Activated CD4-positive, CD25-positive, alpha-beta regulatory T cell treated with anti-CD3 and anti-CD28 coated beads, Interleukin-2, amount 50 U/mL, for 16 hours (primary cell): ENCODE measurements at places on chromosomes 5 and 9.

GRCh38 chr5:81189875-81190498 lies 43.1 kb upstream of the CKMT2 start:
- DNase-seq, result no peak

DNA sequence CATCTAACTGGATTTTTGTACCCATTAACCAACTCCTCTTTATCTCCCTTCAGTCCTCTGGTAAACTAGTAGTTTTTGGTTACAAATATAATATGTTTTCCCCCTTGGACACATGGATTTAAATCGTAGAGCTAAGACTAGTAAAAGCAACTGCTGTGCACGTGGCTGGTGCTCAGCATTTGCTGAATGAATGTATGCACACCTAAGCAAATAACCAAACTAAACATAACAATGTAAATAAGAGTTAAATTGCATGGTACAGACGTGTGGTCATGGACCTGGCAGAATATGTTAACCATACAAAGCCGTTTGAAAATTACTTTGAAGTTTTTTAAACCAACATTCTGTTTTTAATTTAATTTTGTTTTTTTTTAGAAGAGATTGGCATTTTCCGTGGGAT lies 65.2 kb upstream of the FYB1 start:
- no peak for DNase-seq

GRCh38 chr9:88387036-88387551 lies 1.1 kb upstream of the SPIN1 start:
- no peak for DNase-seq

GRCh38 chr5:39187831-39188731 lies 31.3 kb downstream of the FYB1 start:
- no peak for DNase-seq

DNA sequence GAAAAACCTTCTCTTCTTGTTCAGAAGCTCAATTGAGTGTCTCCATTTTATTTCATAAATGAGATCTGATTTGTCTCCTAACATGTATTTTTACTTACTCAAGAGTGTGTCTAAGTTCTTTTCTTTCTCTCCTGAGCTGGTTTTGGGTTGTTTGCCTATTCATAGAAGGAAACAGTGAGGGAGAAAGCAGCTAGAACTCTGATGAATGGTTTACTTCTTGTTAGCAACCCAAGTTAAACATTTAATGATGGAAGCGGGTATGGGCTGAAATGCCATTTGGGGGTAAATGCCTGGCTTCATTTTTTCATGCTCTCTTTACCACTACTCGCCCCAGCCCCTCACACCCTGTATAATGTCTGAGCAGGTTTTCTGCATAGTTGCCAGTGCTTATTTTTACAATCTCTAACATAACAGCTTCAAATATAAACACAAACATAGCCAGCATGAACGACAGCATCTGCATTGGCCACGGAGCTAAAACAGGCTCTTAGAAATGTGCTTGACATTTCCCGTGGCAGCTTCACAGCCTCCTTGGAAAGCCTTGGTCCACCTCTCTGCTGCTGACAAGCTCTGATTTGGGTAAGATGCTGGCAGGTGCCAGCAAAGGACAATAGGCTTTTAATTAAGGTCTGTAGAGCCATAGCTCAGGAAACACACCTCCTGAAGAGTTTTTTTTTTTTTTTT lies 321.1 kb downstream of the ARHGEF28 start:
- DNase-seq, result no peak

GRCh38 chr5:28132151-28132550 lies 1093.8 kb upstream of the CDH9 start:
- no peak for DNase-seq

- DNase-seq, result no peak
Observed at GRCh38 chr9:75019654-75020053, 8.4 kb downstream of the CARNMT1 start.

- DNase-seq, result no peak
Observed at GRCh38 chr9:101849102-101849707, 110.8 kb upstream of the GRIN3A start.

- DNase-seq, result no peak
Observed at GRCh38 chr9:76717613-76718012, 46.6 kb upstream of the PCA3 start.

- DNase-seq, result no peak
Observed at GRCh38 chr5:36728697-36729543, 122.5 kb downstream of the SLC1A3 start.

- DNase-seq, result peak; percentile 6
Observed at GRCh38 chr9:97954550-97954989, 16.6 kb upstream of the HEMGN start.

DNA sequence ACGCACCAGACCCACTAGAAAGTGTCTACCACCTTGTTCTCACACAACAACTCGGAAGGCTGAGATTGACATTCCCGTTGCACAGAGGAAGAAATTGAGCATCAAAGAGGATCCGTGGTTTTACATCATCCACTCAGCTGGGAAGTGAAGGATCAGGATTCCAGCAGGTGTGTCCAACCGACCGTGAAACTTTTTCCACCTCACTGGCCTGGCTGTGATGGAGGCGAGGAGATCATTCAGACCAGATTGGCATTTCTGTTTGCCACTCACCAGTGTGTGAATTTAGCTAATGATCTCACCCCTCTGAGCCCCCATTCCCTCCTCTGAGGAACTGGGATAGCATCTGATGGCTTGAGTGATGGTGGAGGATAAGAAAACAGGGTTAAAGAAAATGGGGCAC lies 46.7 kb upstream of the CPLX2 start:
- no peak for DNase-seq

DNA sequence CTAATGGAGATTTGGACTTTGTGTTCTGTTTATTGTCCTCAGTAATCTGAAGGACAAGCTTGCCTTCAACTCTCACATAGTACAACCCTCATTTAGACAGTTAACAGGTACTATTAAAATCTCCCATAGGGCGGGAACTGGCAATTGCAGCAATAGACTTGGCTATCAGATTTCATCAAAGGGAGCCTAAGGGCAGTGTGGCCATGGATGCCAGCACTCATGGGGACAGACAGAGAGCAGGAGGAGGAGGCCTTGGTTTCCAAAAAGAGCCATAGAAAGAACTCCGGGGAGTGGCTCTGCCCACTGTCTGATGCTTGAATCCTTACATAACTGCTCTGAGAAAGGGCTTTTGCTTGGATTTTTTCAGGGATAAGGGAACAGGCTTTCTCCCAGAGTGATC lies 6.8 kb downstream of the SLC36A1 start:
- DNase-seq, result no peak

- DNase-seq, result no peak
Observed at GRCh38 chr9:33197279-33198152, 30.4 kb upstream of the B4GALT1 start.

DNA sequence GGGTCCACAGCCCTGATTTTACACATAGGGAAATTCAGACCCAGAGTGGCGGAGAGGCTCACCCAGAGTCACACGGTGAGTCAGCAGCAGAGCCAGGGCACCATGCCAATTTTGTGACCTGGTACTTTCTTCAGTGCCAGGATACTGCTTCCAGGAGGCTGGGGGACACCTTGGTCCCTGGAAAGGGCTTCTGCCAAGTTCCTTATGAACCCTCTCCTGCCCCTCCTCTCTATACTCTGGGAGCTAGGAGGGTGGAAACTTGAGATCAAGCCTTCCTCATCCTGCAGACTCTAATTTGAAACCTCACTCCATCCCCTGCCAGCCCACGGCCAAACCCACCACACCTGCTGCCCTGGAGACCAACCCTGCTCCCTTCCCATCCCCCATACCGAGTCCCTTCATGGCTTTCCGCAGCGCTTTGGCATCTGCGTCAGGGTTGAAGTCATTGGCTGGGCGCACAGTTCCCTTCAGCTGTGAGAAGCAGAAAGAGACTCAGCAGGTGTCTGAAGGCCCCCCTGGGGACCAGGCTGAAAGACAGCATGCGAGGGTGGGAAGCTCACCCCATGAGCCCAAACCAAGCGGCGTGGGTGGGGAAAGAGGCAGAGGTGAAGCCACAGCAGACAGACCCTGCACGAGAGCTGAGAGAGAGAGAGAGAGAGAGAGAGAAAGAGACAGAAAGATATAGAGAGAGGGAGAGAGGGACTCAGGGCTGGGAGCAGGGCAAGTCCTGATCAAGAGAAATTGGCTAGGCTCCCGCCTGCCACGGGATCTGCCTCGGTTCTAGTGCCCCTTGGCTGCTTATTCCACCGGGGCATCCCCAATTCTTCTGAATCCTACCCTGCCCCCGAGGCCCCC lies 33.5 kb downstream of the ANXA6 start:
- no peak for DNase-seq

DNA sequence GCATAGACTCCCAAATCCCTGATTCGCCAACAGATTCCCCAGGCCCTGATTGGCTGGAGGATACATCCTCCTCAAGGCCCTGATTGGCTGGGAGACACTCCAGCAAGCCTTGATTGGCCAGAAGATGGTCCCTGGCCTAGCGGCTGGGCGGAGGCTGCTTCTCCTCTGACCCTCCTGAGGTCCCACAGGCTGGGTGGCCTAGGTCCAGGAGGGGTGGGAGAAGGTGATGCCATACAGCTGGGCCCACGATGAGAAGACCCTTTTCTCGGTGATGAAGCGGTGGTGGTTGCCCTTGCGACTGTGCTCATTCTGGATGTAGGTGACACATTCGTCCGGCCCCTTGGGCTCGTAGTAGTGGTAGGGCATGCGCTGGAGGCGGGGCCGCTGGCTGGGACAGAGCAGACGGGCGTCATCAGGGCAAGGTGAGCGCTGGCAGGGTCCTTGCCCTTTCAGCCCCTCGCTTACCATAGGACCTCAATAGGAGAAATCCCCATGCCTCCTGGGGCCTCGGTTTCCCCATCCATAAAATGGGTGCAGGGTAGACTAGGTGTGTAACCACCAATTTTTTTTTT lies 9.0 kb upstream of the AK1 start:
- no peak for DNase-seq

DNA sequence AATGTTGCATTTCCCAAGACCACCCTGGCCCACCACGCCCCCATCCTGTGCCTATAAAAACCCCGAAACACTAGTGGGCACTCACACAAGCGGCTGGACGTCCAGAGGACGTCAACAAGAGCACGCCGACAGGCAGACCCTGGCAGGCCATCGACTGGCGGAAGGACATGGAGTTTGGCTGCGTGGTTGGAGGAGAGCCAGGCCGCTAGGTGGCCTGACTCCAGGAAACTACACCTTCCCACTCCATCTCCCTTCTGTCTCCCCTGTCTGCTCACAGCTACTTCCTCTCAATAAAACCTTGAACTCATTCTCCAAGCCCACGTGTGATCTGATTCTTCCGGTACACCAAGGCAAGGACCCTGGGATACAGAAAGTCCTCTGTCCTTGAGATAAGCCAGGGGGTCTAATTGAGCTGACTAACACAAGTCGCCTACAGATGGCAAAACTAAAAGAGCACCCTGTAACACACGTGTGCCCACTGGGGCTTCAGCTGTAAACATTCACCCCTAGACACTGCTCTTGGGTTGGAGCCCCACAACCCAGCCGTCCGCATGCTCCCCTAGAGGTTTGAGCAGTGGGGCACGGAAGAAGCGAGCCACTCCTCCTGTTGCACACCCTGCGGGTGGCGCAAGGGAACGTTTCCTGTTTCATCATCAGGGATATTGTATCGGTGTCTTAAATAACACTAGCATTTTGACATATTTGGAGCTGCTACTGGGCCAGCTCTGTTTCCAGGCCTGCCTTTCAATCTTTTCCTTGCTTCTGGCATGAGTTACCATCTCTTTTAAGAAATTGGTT lies 54.5 kb upstream of the TAF11L2 start:
- DNase-seq, result no peak

- no peak for DNase-seq
Observed at GRCh38 chr5:145848854-145849253, 13.7 kb upstream of the PRELID2 start.

DNA sequence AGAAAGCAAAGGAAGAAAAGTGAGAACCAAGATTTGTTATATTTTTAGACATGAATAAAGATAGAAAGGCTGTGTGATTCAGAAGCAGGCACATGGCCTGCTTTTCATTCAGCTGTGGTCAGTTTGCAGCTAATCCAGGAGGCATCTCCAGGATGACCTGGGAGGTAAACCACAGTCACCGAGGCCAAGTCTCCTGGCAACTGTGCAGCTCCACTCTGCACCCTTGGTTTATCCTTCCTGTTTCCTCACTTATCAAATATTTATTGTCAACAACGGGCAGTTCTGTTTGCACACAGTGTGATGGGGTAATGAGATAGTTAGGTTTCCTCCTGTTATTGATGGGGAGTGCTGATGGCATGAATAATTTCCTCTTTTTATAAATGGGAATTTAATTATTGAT lies 243.0 kb downstream of the PSAT1 start:
- DNase-seq, result no peak

DNA sequence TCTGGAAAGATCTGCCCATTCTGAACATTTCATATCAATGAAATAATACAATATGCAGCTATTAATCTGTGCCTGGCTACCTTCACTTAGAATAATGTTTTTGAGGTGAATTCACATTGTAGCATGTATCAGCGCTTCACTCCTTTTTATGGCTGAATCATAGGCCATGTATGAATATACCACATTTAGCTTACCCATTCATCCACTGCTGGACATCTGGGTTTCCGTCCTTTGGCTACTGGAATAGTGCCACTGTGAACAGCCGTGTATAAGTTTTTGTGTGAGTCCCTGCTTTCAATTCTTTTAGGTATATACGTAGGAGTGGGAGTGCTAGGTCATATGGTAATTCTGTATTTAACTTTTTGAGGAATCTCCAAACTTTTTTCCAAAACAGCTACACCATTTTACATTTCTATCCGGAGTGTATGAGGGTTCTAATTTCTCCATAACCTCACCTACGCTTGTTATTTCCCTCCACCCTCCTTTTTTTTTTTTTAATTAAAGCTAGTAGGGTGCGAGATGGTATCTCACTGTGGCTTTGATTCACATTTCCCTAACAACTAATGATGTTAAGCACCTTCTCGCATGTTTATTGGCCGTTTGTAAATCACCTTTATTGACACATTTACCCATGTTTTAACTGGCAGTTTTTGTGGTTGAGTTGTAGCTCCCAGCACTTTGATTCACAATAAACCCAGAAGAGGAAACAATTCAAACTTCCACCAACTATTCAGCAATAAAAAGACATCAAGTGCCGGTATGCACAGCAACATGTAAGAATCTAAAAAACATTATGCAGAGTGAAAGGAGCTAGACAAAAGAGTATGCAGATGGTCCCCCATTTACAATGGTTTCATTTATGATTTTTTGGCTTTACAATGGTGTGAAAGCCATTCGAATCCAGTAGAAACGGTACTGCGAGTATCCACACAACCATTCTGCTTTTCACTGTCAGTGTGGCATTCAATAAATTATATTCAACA lies 8.1 kb downstream of the SEMA4D start:
- DNase-seq, result no peak

GRCh38 chr9:120397453-120397852 lies 182.5 kb downstream of the CDK5RAP2 start:
- no peak for DNase-seq

- no peak for DNase-seq
Observed at GRCh38 chr9:128521956-128522355, 17.4 kb downstream of the GLE1 start.

DNA sequence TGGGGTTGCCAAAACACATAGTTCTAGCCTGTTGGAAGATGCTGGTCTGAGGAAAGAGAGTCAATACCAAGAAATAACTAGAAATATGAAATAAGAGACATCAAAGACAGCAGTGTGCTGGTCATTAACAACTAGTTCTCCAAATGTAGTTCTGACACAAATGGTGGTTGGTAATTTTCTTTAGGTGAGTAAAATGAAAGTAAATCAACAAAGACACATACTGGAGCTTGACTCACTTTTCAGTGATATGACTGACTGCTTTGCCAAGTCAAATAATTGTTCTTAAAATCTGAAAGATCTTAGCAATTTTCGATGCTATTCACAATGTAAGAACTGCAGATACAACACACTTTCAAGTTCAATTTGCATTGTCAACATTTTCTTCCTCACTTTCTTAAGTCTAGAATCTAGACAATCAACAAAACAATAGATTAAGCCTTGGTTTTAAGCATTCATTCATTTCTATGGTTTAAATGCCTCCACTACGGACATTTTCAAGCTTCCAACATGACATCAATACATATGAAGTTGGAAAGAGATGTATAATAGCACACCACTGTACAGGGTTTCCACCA lies 166.8 kb upstream of the MAP3K1 start:
- DNase-seq, result no peak
